ENCODE measurements at places on chromosomes 11 and 22.

- DNase-seq: no peak
Observed at GRCh38 chr11:34682825-34683224, 61.9 kb downstream of the EHF start.

DNA sequence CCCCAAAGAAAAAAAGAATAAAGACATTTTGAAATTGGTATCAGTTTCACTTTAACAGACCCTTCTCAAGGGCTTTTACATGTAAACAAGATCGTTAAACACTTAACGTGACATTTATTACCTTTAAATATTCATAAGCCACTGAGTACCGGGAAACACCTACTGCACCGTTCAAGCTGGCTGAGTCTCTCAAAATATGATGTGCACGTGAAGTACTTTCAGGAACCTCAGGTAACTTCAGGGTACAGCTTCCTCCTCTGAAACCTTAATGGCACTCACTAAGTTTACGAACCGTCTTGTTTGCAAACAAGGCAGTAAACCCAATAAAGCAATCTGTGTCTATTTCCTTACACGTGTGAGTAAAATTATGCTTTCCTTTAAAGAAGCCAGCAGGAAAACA is 105.5 kb upstream of the TENM4 start:
- no peak for DNase-seq

- no peak for DNase-seq
Observed at GRCh38 chr11:126679033-126679432, 321.5 kb downstream of the KIRREL3 start.

DNA sequence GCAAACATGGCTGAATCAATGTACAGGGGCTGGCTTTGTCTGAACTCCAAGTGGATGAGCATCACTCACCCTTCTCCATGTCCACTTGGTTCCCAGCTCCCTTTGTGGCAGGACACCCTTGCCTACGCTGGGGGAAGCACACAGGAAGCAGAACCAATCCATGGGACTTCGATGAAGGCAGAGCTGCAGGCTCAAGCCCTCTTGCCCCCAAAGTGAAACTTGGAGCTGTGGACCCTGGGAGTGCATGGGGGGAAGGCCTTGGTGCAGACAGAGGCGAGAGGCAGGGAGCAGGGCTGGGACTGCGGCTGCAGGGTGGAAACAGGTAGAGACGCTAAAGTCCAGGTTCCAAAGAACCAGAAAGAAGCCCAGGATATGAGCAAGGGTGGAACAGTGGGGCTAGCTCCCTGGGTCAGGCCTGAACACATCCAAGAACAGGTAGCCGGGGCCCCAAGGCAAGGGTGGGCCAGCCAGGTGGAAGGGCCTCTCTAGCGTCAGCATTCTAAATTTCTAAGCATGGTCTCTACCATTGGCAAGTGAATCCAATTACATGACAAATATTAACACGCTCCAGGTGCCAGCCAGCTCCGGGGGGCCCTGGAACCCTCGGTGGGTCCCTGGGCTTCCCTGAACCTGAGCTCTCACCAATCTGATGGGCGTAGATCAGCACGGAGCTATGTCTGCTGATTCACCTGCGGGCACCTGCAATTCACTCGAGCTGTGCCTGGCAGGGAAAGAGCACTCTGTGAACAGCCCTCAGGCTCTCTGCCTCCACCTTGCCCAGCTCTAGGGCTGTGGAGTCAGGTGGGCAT is 532.8 kb downstream of the BRD1 start:
- DNase-seq: no peak

DNA sequence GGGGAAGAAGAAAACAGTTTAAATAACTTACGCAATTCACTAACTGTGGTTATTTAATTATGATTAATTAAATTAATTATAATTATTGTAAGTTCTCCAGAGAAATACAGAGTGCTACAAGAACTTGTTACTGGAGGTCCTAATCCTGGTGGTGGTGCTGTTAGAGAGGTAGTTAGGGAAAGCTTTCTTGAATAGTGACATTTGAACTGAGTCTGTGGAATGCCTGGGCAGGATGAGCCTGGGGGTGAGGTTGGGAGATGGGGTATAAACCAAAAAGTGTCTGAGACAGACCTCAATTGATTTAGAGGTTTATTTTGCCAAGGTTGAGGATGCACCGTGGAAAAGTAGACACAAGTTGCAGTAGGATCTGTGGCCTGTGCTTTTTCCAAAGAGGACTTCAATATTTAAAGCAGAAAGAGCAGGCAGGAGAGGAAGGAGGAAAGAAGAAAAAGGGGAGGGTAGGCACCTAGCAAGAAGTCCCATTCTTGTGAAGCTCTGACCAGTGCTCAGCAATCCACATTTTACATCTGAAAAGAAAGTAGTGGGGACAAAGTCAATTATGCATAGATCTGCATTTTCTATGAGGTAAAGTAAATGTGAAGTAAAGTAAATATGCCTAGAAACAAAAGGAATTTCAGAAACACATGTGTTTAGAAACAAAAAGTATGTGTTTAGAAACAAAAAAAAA is 4.4 kb upstream of the ZNF202 start:
- DNase-seq: no peak

GRCh38 chr11:133047771-133048115 is 484.6 kb downstream of the OPCML start:
- DNase-seq: no peak

DNA sequence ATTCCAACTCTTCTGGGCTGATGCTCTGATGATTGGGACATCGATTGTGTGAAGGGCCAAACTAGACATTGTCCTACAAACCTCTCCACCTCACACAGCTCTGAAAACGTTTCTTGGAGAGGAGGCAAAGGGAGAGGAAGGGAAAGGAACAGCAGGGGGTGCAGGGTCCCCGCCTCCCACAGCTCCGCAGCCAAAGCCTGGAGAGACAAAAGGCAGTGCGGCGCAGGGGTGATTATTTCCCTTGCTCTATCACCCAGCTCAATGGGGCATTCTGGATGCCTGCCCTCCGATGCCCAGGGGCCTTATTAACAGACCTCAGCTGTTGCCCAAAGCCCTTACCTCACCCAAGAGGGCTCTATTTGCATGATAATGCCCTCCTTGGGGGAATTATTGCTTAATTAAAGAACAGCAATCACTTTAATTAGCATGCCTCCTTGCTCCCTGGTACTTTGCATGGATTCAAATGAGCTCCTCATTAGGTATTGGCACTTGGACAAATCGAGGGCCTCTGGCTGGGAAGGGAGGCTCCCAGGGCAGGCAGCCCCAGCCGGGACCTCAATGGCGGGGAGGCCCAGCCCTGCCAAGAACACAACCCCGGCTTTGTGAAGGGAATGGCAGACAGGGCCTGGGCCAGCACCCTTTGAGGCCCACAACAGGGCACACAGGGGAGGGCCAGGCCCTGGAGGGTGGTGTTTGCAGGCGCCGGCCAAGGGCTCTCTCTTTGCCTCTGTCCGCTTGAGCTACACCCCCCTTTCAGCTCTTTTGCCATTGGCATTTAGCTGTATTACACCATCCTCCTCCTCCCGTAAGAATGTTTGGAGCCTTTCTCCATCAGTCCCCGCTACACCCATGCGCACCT is 19.8 kb upstream of the CDON start:
- DNase-seq: no peak

GRCh38 chr11:134500621-134501020 is 88.6 kb upstream of the B3GAT1 start:
- DNase-seq: no peak

- DNase-seq: no peak
Observed at GRCh38 chr22:39109361-39109760, 12.3 kb downstream of the APOBEC3H start.

DNA sequence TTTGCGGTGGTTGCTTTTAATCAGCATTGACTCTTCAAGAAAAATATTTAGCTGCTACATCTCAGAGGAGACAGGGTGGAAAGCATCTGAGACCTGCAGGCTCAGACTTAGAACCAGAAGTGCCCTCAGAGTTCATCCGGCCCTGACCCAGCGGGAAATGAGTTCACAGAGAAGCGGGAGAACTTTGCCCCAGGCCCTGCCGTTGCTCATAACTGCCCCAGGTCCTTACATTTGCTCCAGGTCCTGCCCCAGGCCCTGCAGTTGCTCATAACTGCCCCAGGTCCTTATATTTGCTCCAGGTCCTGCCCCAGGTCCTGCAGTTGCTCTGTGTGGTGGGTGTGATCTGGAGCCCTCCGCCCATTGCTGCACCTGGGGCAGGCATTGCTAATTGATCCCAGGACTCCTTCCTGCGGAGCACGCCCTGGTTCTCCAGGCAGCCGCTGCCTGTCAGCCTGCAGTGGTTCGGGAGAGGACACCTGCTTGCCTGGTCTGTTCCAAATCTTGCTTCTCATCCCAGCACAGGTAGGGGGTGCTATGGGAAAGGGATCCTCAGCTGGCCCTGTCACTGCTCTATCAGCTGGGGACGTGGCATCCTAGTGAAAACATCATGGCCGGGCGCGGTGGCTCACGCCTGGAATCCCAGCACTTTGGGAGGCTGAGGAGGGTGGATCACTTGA is 58.1 kb upstream of the PPP6R3 start:
- DNase-seq: peak; percentile 56

DNA sequence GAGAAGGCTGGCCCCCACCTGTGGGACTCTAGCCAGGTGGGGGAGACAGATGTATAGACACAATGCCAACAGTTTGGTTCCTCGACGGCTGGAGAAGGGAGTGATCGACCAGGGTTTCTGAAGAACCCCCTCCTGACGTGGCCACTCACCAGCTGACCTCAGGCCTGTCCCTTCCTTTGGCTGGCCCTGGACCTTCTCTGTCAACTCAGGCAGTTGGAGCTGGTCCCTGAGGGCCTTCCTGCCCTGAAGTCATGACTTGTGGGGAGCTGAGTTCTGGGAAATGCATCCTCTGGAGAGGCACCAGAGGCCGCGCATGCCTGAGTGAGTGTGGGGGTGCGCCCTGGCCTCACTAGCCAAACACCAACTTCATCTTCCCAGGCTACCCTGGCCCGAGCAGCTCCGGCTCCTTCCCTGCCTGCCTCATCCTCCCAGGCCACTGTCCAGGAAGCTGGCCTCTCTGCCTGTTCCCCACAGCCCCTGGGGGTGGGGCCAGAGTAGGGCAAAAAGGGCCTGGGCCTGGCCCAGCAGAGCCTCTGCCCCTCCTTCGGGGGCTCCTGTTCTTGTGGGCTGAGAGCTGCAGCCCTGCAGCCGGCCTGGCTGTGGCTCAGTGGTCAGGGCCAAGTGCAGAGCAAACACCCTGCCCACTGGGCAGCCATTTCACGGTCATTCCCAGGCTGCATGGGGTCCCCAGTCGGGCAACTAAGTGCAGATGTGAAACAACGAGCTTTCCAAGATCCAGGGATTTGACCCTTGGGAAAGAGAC is 23.6 kb downstream of the TXN2 start:
- no peak for DNase-seq

- no peak for DNase-seq
Observed at GRCh38 chr11:81852896-81853295, 880.8 kb downstream of the FAM181B start.

DNA sequence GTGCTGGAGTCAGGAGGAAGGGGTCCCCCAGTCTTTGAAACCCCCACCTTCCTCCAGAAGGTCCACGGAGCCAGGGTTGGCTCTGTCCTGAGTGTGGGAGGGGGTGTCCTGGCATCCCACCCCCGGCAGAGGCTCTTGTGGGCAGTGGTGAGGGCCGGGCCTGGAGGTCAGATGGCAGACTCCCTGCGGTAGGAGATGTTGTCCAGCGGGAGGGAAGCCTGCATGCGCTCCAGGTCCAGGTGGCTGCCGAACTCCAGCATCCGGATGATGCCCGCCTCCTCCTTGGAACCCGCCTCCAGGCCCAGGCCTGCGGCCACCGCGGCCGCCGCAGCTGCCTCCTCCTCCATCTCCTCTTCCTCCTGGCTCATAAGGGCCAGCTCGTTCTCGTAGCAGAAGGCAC is 28.4 kb downstream of the KCNJ4 start:
- DNase-seq: no peak

- no peak for DNase-seq
Observed at GRCh38 chr11:1644601-1645356, 15.2 kb downstream of the KRTAP5-5 start.

DNA sequence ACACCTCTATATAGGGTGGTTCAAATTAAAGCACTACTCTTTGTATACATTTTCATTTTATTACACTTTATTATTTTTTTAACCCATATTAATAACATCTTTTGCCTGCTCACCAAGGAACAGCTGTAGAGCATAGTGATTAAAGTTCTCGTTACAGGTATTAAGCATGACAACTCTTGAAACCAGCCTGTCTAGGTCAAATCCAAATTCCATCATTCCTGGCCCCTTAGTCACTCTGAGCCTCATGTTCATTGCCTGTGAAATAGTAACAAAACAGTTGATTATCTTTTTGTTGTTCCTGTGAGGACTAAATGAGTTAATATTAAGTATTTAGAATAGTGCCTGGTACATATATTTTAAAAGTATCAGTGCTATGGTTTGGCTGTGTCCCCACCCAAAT is 334.5 kb downstream of the RAB38 start:
- no peak for DNase-seq

- no peak for DNase-seq
Observed at GRCh38 chr11:16669799-16670415, 68.5 kb upstream of the C11orf58 start.

DNA sequence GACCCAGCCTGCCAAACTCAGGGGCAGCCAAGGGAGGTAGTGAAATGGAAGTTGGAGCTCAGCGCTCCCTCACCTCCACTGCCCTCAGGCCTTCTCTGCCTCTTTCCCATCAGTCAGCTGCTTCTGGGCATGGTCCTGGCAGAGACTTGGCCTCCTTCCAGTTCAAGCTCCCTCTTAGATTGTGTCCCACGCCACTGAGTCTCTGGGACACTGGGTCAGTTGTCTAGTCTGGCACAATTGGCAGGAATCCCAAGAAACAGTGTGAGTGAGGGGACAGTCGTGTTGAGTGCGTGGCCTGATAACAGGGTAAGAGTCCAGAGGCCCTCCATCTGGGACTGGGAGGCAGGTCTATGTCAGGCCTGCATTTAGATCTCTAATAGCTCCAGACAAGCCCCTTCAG is 7.1 kb upstream of the SLC35E4 start:
- no peak for DNase-seq

DNA sequence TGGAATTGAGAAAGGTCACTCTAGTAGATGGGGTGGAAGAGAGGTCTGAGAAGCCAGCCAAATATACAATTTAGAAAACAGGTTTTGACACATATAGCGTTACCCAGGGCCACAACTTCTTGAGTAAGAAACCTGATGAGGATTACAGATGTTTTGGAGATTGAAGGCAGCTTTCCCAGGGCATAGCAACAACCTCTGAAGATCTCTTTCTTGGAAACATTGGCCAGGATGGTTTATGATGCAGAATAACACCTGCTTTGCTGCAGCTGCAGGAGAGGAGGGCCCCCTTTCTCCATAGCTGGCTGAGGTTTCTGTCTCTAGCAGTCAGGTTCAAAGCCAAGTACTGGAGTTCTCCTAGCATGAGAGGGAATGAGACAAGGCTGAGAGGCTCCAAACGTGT is 75.1 kb upstream of the NUP50 start:
- no peak for DNase-seq

DNA sequence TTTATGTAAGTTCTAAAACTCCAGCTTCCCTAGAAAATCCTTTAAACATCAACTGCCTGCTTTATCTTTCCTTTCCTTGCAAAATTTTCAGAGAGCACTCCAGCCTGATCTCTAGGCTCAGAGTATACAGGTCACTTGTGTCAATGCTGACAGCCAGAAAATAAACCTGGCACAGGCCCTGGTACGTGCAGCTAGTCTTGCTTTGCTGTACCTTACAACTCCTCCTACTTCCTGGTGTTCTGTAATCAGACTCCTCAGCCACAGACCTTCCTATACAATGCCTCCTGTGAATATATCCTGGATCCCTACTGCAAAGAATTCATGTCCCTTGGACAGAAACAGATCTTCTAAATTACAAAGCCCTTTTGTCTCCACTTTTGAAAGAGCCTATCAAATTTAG is 24.2 kb upstream of the TMEM123 start:
- DNase-seq: no peak
